Left ventricle myocardium inferior (tissue), 1 donor: ENCODE measurements at places on chromosomes 2 and 18. TPM values are rescaled to one million over a fixed set of nuclear protein-coding genes. Genes with fewer than 3 reads are reported as not detected.

The ZBTB7C gene
- 2.7 TPM for total RNA-seq

The SLC16A14 gene
- 3.4 TPM for total RNA-seq

The FECH gene
- total RNA-seq: 37.0 TPM

The EFHD1 gene
- 29.7 TPM for total RNA-seq

The FOXI3 gene
- not detected for total RNA-seq

The SAG gene
- total RNA-seq: not detected

GRCh38 chr18:40075616-40076015 lies 1879.4 kb upstream of the PIK3C3 start:
- no peak for DNase-seq

GRCh38 chr2:215080545-215080944 lies 57.9 kb downstream of the ABCA12 start:
- DNase-seq: no peak

- DNase-seq: no peak
These were observed 78.4 kb downstream of the SETBP1 start for GRCh38 chr18:44758861-44759631.

DNA sequence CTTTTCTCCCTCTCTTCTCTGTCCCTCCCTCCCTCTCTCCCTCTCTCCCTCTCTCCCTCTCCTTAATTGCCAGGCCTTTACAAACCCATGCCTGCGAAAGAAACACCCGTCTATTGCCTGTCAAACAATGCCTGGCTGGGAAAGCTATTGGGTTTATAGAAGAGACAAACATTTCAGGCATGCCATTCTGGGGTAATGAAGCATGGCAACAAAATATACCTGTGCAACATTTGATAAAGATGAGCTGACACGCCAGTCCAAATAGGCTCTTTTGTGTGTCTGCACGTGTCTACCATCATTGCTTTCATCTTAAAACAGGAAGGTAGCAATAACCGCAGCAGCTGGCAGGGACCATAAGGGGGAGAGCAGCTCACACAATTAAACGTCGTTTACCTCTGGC lies 282.1 kb downstream of the ZNF516 start:
- DNase-seq: no peak

DNA sequence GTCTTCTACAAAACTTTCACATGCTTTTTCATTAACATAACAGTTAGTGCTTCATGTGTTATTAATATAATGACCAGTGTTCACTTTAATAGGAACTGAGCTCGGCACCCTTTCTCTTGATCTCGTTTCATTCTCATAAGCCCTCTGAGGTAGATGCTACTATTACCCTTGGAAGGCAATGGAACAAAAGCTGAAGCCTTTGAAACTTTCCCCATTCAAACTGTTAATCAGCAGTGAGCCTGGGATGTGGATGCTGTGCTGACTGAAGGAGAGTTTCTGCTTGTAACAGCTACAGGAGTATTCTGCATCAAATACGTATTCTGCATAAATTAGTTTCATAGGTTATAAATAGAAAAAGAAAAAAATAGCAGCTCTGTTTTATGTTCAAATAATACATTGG lies 904.0 kb upstream of the CDH2 start:
- DNase-seq: no peak

GRCh38 chr2:191263050-191263449 lies 17.8 kb downstream of the MYO1B start:
- no peak for DNase-seq

GRCh38 chr2:147843391-147843863 lies 1.4 kb upstream of the ACVR2A start:
- DNase-seq: no peak

GRCh38 chr2:86194751-86195054 lies 559 bp downstream of the IMMT start:
- DNase-seq: no peak

DNA sequence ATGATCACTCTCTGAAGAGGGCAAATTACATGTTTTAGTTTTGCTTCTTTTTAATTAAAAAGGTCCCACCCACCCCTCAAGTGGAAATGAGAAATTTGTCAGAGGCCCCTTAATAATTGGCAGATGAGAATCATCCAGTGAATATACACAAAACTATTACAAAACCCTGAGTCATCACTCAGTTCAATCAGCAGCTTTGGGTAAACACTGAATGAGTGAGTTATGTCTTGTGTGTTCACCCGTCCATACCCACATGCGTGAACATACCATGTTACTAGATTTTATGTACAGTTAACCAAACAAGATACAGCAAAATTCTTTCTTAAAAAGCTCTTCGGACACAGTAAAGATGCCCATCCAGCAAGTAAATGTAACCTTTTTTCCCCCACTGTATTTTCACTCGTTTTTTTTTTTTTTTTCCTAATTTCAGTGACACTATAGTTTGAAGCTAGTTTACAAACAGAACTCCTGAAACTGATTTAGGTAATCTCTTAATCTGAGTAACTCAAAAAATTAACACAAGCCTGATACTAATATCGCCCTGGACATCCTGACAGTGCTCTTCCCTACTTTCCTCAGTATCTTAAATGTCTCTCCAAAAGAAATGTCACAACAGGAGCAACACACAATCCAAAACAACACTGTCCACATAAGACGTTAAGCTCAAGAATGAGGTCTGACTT lies 1.4 kb downstream of the PSME4 start:
- DNase-seq: no peak

DNA sequence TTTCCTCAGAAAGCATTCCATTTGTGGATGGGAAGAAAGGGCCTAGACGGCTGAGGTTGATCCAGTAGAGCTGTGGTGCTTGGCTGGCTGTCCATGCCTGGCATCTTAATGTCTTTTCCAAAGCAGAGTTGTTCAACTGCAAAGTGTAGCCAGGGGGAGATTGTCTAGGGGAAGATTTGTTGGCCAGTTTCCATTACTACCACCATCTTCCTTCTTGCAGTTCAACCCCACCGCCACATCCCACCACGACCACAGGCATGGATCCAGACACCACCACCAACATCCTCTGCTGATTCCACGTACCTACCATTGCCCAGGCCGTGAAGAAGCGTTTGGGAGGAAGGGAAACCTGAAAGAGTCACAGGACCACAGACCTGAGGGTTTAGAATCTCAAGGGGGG lies 50.7 kb upstream of the HAAO start:
- no peak for DNase-seq
